GM12878 (cell line): ENCODE measurements at places on chromosomes 1 and 21.

- no peak for DNase-seq
- H3K4me1 ChIP-seq: no peaks in the 10 kb centered on the region
- no peaks in the 10 kb centered on the region for H3K36me3 ChIP-seq
- no peak overlapping the region for H3K27ac ChIP-seq
- no peak overlapping the region for H3K4me3 ChIP-seq
- H3K27me3 ChIP-seq: no peaks in the 10 kb centered on the region
Observed at GRCh38 chr1:113657126-113657525, 102.2 kb downstream of the PHTF1 start.

GRCh38 chr21:27536319-27536718 lies 569.4 kb upstream of the ADAMTS5 start:
- no peak overlapping the region for H3K27ac ChIP-seq
- no peaks in the 10 kb centered on the region for H3K4me1 ChIP-seq
- H3K4me3 ChIP-seq: no peak overlapping the region
- no peaks in the 10 kb centered on the region for H3K27me3 ChIP-seq
- no peak for DNase-seq

DNA sequence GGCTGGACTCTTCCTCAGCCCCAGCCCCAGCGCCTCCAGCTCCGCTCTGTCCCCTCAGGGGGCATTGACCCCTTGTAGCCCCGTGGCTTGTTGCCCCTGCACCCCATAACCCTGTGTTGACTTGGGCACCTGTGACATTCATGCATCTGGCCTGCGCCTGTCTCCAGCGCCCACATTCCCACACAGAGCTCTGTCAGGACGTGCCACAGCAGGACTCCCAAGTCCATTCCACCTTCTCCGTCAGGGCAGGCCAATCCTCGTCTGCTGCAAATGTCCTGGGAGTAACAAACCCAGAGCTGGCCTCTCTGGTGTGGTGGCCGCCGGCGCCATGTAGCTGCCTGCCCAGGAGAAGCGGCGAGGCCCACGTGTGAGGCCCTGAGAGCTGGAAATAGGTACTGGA lies 60.6 kb downstream of the AGPAT3 start:
- no peak for DNase-seq
- H3K27ac ChIP-seq: no peak overlapping the region
- peaks cover 26% of the 10 kb centered on the region for H3K4me1 ChIP-seq
- H3K4me3 ChIP-seq: no peak overlapping the region
- no peaks in the 10 kb centered on the region for H3K27me3 ChIP-seq

- H3K4me1 ChIP-seq: peaks cover 12% of the 10 kb centered on the region
- DNase-seq: no peak
- no peaks in the 10 kb centered on the region; the same call in 1 of the 2 replicates for H3K36me3 ChIP-seq
Observed at GRCh38 chr1:91799159-91799558, 86.8 kb downstream of the TGFBR3 start.

- H3K36me3 ChIP-seq: no peaks in the 10 kb centered on the region
- no peak for DNase-seq
- H3K27ac ChIP-seq: no peak overlapping the region
- H3K4me3 ChIP-seq: no peak overlapping the region
Observed at GRCh38 chr1:208423526-208423925, 179.3 kb upstream of the PLXNA2 start.

GRCh38 chr1:59379371-59379728 lies 82.5 kb downstream of the FGGY start:
- no peaks in the 10 kb centered on the region for H3K36me3 ChIP-seq
- no peaks in the 10 kb centered on the region for H3K27me3 ChIP-seq
- no peak for DNase-seq
- no peak overlapping the region for H3K27ac ChIP-seq
- H3K4me1 ChIP-seq: peaks cover 3% of the 10 kb centered on the region; the same call in 1 of the 2 replicates

- H3K36me3 ChIP-seq: no peaks in the 10 kb centered on the region
- H3K27me3 ChIP-seq: peaks cover 3% of the 10 kb centered on the region
- H3K4me1 ChIP-seq: no peaks in the 10 kb centered on the region
- DNase-seq: no peak
- H3K4me3 ChIP-seq: no peak overlapping the region
Observed at GRCh38 chr1:110540891-110541685, 22.1 kb upstream of the KCNA10 start.

DNA sequence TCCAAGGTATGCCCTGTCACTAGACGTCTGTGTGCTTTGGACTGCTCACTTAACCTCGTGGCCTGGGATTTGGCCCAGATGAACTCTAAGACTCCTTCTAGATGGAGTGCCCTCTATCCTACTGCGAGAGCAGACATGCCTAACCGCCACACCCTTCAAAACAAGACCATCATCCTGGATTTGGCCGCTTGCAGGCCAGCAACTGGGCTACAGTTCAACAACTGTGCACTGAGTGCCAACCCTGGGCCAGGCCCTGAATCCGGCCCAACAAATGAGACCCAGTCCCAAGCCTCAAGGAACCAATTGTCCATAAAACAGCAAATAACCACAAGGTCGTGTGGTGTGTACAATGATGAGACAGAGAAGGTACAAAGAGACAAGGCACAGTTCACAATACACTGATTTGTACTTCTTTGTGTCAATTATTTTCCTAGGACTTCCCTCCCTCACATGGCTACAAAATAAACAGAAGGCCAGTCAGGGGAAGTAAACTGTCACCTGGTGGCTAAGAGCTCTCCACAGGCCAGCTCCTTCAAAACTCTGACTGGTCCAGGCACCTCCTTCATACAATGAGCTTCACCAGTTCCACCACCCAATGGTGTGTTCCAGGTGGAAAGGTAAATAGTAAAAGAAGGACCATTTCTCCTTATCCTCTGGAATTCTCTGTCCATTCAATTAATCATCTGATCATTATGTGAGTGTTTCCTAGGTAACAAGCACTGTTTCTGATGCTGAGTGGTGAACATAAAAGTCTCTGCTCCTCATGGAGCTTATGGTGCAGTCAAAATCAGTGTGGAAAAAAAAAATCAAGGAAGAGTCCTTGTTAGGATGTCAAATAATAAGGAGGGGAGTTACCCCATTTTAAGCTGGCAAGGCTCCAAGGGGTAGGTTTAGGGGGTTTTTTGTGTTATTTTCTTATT lies 60.4 kb downstream of the CAPZB start:
- H3K4me1 ChIP-seq: no peaks in the 10 kb centered on the region
- H3K27me3 ChIP-seq: no peaks in the 10 kb centered on the region
- H3K36me3 ChIP-seq: peaks cover 4% of the 10 kb centered on the region
